Stimulated activated CD4-positive, alpha-beta T cell treated with anti-CD3 and anti-CD28 coated beads, Interleukin-4, amount 100 ng/mL, for 4 hours (primary cell): ENCODE measurements at places on chromosomes 16 and 17.

- no peak for DNase-seq
These were observed 4.9 kb downstream of the P3H4 start for GRCh38 chr17:41806685-41807445.

GRCh38 chr17:76152591-76152990 is 11.5 kb upstream of the FOXJ1 start:
- no peak for DNase-seq

DNA sequence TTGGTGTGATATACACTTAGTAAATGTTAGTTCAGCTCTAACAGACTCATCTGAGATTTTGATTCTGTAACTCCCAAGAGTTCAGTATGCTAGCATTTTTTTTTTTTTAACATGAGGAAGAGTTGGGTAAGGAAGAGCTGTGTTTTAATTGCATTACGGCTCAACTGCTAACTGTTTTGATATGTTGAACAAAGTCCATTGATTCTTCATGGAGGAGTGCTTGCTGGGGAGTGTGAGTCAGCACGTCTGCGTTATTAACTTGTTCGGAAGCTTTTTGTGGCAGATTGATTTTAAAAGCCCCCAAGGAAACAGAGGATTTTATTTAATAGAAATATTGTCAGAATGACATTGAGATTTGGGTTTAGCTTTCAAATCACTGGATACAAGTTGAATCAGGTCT is 45.8 kb downstream of the PITPNC1 start:
- no peak for DNase-seq

- DNase-seq, result no peak
These were observed 25.2 kb downstream of the SIAH1 start for GRCh38 chr16:48359983-48360382.

GRCh38 chr17:68179236-68179925 is 68.5 kb upstream of the AMZ2 start:
- no peak for DNase-seq

GRCh38 chr16:66714062-66714461 is 17.5 kb upstream of the CMTM4 start:
- DNase-seq, result no peak

GRCh38 chr17:48730240-48730550 is 1.6 kb upstream of the HOXB13 start:
- DNase-seq, result no peak

DNA sequence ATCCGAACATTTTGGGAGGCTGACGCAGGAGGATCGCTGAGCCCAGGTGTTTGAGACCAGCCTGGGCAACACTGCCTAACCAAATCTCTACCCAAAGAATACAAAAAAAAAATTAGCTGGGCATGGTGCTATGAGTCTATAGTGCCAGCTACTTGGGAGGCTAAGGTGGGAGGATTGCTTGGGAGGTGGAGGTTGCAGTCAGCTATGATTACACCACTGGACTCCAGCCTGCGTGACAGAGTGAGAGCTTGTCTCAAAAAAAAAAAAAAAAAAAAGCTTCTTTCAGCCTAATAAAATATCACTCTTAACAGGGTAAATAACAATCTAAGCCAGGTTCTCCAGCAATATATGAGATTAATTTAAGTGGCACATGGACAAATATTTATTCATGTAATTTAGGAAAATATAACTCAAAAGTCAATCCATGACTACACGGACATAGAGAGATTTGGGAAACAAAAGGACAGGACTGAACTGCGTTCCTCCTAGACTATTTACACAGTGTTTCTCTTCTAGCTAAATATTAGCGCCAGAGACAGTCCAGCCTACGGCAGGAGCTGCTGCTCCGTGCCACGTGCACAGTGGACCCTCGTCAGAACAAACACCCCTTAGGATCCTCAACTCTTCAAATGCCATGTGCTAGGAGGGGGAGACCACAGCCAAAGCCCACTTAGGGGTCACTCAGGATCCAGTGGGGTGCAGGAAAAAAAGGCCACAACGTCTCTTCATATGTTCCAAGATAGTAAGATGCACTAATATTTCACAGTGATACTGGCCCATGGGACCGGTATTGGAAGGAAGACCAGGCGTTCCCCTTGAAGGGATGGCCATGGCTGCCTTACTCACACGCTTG is 8.7 kb downstream of the USP36 start:
- no peak for DNase-seq

GRCh38 chr17:44307387-44308186 is 814 bp upstream of the RUNDC3A start:
- no peak for DNase-seq

GRCh38 chr17:60256174-60256573 is 106.4 kb downstream of the CA4 start:
- DNase-seq, result no peak

DNA sequence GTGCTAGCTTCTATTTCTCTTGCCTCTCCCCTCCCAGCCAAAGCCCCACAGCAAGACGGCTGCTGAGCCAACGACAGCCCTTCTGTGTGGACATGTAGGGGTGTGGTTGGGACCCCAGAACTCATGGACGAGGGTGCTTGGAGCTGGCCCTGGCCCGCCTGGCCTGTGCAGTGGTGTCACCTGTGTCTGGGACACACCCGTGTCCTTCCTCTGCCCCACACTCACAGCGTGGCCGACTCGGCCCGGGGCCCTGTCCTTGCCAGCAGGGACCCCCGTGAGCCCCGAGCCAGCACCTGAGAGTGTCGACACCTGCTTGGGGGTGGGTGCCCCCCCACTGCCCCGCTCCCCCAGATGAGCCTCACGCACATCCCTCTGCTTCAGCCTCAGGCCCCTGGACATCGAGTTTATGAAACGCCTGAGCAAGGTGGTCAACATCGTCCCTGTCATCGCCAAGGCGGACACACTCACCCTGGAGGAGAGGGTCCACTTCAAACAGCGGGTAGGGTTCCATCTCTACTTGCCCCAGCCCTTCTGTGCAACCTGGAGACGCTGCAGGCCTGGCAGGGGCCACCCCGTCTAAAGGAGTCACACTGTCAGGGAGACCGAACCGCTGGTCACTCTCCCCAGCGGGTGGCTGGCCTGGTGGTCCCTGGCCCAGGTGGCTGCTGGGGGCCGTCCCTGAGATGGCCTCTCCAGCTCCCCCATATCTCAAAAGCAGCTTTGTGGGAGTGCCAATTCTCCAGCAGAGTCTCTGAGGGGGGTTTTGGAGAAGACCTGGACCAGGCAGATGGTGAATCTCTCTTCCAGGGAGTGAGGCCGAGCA is 349.8 kb downstream of the SEC14L1 start:
- peak; percentile 0 for DNase-seq

- DNase-seq, result no peak
These were observed 10.6 kb upstream of the MRPL38 start for GRCh38 chr17:75915268-75915667.

GRCh38 chr16:11557801-11558200 is 28.9 kb downstream of the LITAF start:
- DNase-seq, result no peak

DNA sequence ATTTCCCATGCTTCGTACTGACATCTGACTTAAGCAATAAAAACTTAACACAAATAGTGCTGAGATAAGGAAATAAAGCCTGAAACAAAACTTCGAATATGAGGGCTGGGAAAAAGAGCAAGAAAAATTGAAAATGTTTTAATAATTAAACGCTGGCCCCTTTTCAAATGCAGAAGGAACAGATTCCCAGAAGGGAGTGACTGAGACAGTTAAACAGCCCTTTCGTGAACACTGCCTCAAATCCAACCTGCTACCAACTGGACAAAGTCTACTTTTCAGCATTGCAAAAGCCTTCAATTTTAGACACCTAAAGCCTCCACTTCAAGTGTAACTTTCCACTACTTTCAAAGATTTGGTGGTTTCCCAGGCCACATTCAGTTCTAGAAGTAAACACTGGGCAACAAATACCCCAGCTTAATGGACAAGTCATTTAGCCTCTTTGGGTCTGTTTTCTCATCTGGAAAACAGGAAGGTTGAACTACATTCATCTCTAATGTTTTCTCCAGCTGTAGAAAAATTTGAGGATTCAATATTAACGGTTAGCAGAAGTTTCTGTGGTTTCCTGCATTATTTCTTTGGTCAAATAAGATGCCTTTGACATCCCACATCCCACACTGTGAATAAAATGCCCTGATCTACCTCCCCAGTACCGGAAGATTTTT is 11.8 kb downstream of the RFFL start:
- DNase-seq, result no peak
